ENCODE measurements at places on chromosomes 16 and 17.
A peak's percentile ranks its signal among the peaks of the same experiment; 100 is the strongest.

GRCh38 chr16:72101195-72101594 is 7.5 kb downstream of the DHX38 start:
- DNase-seq, result no peak

GRCh38 chr17:29617125-29617480 is 5.6 kb downstream of the CORO6 start:
- DNase-seq, result peak; percentile 80

- no peak for DNase-seq
Observed at GRCh38 chr16:52069866-52070265, 477.1 kb downstream of the TOX3 start.

DNA sequence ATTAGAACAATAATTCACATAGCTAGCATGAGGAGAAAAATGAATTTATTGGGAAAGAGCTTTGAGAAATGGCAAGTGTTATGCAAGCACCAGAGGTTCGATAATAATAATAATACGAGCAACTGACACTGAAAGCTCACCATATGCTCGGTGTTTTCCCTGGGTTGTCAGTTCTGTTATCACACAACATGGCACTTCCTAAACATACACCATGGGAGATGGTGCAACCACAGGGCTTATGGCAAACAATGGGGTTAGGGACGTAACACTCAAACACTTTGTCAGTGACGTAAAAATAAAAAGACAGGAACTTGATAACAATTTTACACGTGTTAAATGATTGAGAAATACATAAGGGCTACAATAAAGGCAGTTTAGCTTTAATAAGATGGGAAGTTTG is 23.7 kb downstream of the OR1D5 start:
- DNase-seq, result no peak

DNA sequence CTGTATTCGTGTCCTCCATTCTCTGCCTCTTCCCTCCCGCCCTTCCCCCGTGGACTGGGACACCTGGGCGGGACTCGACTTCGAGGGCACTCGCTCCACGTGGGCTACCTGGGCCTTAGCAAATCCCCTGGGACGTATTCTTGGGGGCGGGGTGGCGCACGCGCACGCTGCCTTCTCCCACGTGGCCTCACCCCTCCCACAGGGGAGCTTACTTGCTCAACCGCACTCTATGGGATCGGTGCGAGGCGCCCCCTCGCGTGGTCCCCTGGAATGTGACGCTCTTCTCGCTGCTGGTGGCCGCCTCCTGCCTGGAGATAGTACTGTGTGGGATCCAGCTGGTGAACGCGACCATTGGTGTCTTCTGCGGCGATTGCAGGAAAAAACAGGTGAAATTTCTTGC is 3.5 kb downstream of the VMO1 start:
- DNase-seq, result no peak

Measured in neural crest cell (in vitro differentiated cells).